COR-L47 (cell line): ENCODE measurements at places on chromosomes 2 and 18.

- peak; percentile 43 for DNase-seq
Observed at GRCh38 chr2:142165790-142166189, 35.0 kb upstream of the LRP1B start.

- no peak for DNase-seq
Observed at GRCh38 chr2:50515638-50516037, 516.3 kb downstream of the NRXN1 start.

GRCh38 chr2:33069894-33070651, 123.3 kb downstream of the LTBP1 start:
- no peak for DNase-seq

- peak; percentile 92 for DNase-seq
Observed at GRCh38 chr2:239472235-239472775, 71.5 kb upstream of the HDAC4 start.
